Globus pallidus (tissue), 1 donor: ENCODE measurements at places on chromosomes 3 and 15.

DNA sequence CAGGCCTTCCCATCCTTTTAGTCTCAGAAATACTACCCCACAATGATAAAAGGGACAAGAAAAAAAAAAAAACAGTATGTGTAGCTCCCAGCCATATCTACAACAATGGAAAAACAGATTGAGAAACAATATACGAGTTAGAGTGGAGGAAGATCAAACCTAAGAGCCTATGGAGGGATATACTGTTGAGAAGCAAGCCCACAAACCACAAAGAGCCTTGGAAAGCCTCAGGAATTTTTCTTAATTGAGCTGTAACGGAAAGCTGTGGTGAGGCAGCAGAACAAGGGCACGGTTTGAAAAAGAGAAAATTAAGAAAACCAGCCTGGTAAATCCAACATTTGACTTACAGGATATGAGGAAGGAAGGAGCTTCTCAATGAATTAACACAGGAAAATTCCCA is 21.4 kb downstream of the KPNA1 start:
- DNase-seq: no peak

DNA sequence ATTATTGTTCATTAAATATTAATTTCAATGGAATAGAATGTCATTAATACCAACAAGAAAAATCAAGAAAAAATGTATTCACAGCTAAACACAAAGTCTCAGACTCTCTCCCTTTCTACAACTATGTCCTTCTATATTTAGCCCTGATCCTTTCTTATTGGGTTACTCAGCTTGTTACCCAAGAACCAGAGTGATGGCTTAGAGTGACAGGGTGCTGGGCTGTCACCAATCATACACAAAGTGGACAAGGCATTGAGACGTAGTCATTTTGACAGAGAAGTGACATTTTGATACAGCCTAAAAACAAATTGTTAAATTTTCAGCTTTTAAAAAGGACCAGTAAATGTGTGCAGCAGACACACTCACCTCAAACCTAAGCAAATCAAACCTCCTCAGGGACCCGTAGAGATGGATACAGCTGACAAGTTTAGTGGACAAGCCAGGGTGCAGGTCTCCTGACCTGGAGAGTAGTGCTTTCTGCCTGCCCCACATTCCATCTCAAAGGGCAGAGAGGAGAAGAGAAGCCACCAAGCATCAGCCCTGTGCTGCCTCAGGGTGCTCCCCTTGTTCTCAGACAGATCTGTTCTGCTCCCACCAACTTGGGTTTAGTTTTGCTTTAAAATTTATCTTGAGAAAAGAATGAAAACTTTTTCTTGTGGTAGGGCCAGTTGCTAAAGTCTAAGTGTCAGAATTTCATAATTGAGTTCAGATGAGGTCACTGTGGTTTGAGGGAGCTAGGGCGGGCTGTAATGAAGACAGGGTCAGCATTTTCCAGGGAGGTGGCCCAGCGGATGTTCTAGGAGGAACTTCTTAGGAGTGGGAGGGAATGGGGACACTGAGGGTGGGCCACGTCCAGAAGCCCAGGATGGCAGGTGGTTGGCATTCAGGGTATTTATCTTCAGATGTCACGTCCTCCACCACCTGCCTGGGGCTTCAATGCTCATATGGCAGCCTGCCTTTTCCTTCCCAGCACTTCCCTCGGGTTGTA is 136.5 kb upstream of the TBL1XR1 start:
- DNase-seq: no peak

GRCh38 chr3:96994988-96995387 is 180.6 kb downstream of the EPHA6 start:
- DNase-seq: no peak

DNA sequence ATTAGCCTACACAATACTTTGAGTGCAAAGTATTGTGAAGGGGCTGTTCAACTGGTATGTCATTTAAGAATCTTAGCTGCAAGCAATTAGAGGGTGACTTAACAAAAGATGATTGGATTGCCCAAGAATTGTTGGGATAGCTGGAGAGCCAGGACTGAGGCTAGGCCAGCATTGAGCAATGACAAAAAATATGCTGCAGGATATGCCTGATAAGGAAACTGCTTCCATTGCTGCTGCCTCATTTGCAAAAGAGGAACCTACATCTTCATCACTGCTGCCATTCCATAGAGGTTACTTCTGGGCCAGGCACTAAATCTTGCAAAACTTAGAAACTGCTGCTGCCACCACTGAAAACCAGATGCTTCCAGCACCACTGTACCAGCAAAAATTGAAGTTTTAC is 108.0 kb upstream of the TBC1D5 start:
- DNase-seq: no peak

- DNase-seq: peak; percentile 52
These were observed 39.6 kb downstream of the TGM4 start for GRCh38 chr3:44913868-44914468.

DNA sequence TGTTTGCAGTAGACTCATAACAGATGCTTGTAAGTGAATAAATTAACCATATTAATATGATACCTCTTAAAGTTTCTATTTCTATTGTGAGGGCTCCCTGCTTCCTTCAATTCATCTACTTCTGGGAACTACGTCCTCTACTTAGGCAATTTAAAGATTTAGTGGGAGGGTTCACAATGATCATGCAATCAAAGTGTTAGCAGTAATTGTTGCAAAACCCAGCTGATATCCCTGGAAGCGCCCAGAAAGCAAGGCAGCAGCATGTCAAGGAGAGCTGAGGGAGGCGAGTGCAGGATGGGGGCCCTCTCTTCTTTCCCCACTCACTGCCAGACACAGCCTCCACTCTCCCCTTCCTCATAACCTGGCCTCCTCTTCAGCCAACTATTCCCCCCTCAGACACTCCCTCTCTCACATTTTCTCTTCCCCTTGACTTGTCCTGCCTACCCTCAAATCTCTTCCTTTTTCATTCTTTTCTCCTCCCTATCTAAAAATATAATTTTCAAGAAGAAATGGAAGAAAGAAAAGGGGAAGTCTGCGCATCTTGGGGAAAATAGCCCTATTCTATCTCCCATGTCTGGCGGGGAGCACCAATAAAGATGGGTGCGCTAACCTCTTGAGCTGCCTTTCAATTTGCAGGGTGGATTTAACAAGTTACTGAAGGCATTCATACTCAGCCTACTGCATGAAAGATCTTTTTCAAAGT is 6.6 kb downstream of the TMEM212 start:
- no peak for DNase-seq

DNA sequence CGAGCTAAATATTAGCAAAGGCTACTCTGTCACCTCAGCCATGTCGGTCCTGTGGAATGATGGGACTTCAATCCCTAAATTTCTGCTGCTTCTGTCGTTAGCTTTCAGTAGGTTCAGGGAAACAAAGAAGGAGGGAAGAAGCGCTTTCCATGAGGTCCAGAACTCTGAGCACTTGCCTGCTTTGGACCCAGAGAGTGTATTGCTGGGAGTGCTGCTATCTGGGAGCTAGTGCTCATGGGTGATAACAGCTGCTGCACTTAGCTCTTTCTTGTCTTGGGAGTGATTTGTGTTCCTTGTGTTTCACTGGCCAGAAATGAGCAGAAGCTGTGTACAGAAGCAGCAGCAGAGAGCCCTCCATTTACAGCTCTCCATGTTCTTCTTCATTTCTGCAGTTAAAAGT is 369.8 kb downstream of the DIPK2A start:
- no peak for DNase-seq

DNA sequence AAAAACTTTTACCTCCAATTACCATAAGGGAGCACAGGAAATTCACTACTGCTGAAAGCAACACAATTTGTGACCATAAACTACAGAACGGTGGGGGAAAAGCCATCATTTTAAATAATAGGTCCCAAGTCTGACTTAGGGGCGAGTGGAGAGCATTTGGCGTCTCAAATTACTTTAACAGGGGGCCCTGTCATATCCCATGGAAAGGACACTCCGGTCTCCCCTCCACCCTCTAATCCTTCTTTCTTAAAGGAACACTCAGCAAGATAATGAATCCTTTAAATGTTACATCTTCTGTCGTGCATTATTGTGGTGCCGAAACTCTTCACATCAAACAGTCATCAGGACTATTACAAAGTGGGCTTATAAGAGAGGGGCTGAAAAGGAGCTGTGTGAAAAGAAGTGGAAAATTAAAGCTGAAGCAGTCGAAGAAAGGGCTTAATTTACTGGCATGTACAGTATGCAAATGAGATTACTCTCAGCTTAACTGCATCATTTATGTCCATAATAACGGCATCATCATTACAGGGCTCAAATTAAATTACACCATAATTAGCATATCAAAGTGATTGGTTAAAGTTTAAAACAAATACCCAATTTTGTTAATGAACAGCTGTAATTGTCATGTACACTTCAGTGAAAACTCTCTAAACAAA is 342.2 kb downstream of the FOXP1 start:
- no peak for DNase-seq

DNA sequence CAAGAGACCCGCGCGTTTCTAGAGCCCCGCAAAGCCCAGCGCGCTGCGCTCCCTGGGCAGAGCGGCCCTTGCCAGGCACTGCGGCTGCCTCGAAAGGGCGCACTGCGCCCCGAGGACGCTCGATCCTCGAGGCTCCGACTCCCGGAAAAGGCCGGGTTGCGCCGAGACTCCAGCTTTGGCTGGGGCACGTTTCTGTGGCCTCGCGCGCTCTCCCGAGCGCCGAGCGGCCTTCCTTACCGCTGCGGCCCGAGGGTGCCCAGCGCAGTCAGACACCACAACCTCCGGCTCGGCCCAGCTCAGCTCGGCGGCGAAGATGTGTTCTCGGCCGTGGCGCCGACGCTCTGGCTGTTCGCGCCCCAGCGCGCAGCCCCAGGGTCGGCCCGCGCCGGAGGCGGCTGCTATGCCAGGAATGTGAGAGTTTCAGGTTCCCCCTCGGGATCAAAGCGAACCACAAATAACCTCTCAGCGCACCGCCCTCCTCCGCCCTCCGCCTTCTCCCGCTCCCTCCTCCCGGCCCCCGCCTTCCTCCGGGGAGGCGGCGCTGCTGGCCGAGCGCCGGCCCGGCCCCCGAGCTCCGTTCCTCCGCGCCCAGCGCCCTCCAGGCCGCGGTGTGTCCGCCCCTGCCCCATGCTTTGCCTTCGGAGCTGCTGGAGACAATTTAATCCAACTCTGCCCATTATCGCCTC is at the start of gene AMOTL2:
AMOTL2 (minus strand) TSS at position 343 of the 686 bp plus-strand sequence. CDS start 3,014 bp downstream, outside the sequence.
- DNase-seq: peak; percentile 87

- no peak for DNase-seq
These were observed 8.5 kb downstream of the BAHD1 start for GRCh38 chr15:40449275-40449674.

DNA sequence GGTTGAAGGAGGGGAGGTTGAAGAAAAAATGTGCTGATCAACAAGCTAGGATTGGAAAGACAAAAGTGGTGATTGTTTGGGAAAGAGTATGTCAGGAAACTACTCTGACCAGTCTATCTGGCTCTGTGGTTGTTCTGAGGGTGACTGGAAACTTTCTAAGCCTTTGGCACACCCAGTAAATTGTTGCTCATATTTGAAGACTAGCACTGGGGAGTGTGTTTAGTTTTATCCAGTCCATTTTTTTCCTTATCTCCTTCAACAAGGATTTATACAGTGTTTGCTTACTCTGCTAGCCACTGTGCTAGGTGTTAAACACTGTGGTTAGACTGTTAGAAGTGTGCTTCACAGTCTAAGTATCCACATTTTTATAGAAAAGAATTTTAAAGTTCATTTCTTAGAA is 28.8 kb downstream of the PPM1L start:
- DNase-seq: no peak

DNA sequence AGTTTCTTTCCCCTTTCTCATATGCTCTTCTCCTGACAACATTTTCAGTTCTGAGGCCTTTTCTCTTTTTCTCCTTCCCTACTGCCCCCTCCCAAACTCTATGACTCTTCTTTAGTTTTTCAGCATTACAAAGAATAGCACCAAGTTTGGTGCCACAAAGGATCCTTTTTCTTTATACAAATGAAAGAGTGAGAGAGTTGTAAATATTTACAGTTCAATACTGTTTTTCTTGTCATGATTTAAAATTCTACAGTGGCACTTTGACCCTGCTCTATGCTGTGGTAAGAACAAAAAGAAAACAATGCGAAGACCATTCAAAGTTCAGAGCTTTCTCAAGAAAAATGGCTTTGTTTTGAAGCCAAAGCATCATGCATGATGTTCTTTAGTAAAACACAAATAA is 667.9 kb upstream of the SGO1 start:
- no peak for DNase-seq

- no peak for DNase-seq
These were observed 92.7 kb downstream of the MYLK start for GRCh38 chr3:123791417-123791816.

GRCh38 chr3:64809086-64809485 is 121.3 kb upstream of the ADAMTS9 start:
- DNase-seq: no peak

- DNase-seq: peak; percentile 52
These were observed 951 bp downstream of the FNDC3B start for GRCh38 chr3:172040078-172040980.

GRCh38 chr15:58260205-58260724 is 122.1 kb downstream of the AQP9 start:
- DNase-seq: no peak

DNA sequence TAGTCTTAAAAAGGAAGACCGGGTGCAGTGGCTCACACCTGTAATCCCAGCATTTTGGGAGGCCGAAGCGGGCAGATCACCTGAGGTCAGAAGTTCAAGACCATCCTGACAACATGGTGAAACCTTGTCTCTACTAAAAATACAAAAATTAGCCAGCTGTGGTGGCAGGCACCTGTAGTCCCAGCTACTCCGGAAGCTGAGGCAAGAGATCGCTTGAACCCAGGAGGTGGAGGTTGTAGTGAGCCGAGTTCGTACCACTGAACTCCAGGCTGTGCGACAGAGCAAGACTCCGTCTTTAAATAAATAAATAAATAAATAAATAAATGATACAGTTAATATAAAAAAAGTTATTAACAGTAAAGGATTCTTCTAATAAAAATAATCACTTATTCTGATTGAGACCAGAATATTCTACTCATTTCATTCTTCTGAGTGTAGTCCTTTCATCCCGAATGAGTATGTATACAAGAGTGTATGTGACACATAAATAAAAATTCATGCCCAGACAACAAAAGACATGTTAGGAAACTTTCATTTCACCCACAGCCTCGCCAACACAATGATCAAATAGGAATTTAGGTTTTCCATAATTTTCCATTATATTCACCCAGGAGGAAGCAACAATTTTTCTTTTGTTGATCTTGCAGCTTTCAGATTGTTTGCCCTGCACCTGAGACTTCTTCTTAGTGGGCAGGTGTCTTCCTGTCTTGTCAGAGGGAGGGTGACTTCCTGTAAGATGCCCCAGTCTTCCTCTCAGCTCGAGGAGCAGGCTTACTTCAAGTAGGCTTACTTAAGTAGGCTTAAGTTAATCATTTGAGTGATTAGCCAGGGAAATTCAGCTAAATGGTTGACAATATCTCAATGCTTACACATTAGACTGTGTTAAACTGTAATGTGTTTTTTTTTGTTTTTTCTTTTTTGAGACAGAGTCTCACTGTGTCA is 7.8 kb upstream of the NUP210 start:
- no peak for DNase-seq
